ENCODE measurements at places on chromosomes 6 and 20.
A peak's percentile ranks its signal among the peaks of the same experiment; 100 is the strongest.

DNA sequence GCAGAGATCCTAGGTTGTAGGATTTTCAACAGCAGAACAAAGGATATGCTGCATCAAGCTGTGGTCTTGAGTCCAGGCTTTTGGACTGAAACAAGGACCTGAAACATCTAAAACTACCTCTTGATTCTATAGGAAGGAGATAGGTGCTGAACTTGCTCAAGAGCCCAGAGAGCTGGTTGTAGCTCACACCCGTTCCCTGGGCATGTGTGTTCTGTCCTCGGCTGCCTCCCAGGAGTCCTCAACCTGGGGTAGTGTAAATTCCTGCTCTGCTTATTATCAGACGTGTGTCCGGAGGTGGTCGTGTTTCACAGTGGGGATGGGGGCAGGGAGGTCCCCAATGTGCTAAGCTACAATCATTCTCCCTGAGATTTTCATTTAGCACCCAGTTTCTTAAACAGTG is 4.8 kb downstream of the NOP56 start:
- peak; percentile 14 for DNase-seq

GRCh38 chr6:162704001-162704400 is 23.6 kb downstream of the PRKN start:
- no peak for DNase-seq

DNA sequence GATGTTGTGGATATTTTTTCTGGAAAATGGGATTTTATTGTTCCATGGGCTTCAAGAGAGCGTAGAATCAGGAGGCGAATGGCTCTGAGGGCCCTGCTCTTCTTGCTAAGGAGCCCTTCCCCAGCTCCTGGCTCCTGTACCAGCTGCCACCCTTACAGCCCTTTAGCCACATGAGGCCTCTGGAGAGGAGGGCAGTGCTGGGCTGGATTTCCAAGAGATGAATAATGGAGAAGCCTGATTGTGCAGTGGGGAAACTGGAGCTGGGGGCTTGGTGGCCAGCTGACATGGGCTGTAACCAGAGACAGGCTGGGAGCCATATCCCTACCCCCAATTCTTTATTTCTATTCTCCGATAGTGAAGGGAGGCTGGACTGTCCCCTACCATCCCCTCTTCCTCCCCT is 9.2 kb downstream of the LRRC73 start:
- no peak for DNase-seq

DNA sequence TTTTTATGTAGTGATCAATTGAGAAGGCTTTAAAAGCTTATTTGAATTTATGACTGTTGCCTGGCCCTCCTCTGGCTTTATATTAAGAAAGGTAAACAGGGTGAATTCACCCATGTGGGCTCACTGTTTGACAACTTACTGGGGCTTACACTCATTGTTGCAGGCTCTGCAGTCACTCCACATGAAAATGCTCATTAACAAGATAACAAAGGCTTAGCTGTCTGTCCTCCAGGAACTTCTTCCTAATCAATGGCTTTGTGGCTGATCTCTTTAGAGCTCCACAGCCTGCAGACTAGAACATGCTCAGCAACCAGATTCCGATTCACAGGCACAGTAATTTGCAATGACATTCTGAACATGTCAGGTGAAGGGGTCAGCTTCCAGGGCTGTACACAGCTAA is 323.2 kb upstream of the MAN1A1 start:
- no peak for DNase-seq

GRCh38 chr6:87728706-87729105 is 26.7 kb upstream of the AKIRIN2 start:
- no peak for DNase-seq

- DNase-seq, result no peak
Measured at GRCh38 chr6:54595844-54596243, 250.7 kb upstream of the FAM83B start.

DNA sequence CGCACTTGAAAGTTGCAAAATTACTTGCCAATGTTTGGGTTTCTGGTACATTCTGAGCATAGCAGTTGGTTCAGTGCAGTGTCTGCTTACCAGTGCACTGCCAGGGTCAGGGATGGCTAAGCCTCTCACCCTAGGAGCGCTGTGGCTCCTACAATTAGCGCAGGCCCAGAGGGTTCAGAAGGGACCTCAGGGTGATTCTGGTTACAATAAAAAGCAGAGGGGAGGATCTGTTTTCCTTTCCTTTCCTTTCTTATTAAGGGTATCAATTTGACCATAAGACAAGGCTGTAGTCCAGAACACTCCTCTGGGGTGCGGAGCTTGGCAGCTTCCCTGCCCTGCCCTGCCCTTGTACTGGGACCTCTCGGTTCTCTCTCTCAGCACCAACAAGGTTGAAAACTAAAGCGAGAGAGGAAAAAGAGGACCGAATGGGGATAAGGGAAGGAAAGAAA is 2.6 kb downstream of the MAFB start:
- no peak for DNase-seq

GRCh38 chr20:63896264-63897105 is 1.6 kb downstream of the DNAJC5 start:
- DNase-seq, result peak; percentile 49

DNA sequence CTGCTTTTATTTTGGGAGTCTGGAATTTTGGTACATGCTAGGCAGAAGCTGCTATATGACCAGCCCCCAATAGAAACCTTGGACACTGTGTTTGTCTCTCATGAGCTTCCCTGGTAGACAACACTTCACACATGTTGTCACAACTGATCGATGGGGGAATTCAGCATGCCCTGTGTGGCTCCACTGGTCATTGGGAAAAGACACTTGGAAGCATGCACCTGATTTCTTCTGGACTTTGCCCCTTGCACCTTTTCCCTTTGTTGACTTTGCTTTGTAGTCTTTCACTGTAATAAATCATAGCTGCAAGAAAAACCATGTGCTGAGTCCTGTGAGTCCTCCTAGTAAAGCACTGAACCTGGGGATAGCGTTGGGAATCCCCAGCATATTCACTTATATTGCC is 7.9 kb upstream of the WFDC10A start:
- DNase-seq, result no peak

- DNase-seq, result no peak
Measured at GRCh38 chr20:37407019-37407566, 61.2 kb downstream of the SRC start.

- no peak for DNase-seq
Measured at GRCh38 chr6:35047265-35048011, 93.7 kb downstream of the TCP11 start.

DNA sequence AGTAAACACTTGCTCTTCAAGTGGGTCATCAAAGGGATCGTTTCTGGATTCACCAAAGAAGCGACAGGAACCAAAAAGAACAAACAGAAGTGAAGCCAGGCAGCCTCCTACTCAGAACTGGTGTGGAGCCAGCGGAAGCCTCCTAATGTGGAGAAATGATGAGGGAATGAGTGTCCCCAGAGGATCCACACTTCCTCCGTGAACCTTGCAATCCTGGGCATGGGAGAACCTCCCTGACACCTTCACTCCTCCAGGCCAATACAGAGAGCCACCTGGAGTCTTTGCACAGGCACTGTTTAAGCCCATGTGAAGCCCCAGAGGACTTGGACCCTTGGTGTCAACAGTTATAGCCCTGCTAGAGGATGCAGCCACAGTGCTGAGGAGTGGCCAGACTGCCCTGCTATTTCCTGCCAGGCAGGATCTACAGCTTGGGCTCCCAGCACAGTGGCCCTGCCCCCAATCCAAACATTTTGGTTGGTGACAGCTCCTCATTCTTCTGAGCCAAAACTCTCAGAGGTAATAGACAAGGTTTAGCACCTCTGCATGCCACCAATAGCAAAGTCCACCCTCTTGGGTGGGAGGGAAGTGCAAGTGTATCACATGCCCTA is 23.2 kb upstream of the SERINC1 start:
- DNase-seq, result no peak

DNA sequence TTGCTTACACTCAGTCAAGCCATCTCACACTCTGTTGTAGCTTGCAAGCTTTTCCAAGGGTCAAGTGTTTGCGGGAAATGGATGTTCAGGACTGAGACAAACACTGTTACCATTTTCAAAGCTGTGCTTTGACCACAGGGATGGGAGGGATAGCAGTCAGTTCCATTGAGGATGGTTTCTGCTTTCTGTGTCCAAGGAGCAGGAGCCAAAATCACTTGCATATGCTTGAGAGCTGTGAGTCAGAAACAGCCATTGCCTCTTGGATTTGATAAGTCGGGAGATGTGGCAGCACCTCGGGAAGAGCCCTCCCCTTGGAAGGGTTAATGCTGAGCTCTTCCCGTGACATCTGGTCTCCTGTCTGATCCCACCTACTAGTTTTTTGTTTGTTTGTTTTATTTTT is 85.2 kb downstream of the TCP11 start:
- no peak for DNase-seq

DNA sequence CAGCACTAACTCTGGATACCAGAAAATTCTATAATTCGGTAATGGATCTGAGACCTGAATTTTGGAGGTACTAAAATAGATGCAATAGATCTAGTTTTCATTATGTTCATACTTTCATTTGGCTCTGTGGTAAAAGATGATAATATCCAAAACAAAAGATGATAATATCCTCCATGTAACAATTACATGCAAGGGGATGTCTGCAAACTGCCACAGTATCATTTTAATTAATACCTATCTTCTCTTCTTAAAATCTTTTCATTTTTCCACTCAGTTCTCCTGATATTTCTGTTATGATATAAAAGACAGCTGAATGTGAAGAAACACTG is 15.6 kb downstream of the BTN2A1 start:
- DNase-seq, result no peak

GRCh38 chr20:51731731-51732095 is 36.5 kb downstream of the ATP9A start:
- no peak for DNase-seq

DNA sequence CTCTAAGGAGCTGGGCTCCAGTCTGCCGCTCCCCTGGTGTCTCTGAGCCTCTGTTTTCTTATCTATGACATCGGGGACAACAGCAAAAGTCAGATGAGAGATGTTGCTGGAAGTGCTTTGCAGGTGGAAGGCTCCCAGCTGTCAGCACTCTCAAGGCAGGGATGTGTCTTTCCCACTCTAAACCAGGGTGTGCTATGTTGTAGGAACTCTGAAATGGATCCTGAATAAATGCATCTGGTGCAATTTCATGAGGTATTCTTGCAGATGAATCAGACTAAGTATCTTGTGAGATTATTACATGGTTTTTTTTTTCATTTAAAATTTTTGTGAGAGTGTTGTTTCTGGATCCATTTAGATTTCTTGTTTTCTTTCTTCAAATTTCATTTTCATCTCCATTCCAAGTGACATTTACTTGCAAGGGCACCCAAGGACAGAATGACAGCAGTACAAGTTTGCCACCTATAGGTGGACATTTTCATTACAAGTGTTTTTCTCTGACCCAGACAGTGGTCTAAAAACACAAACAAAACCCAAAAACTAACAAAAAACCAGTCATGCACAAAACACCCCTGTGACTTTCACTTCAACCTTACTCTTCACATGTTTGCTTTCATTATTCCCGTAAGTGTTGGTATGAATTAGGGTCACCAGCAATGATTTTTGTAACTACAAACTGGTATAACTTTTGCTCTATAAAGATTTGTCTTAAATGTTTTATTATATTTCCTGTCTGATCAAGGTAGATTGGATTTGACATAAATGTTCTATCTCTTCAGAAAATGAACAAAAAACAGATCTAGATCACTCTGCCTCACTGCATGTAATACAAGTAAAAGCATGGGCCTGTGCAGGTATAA is 14.7 kb upstream of the SIM1 start:
- no peak for DNase-seq

DNA sequence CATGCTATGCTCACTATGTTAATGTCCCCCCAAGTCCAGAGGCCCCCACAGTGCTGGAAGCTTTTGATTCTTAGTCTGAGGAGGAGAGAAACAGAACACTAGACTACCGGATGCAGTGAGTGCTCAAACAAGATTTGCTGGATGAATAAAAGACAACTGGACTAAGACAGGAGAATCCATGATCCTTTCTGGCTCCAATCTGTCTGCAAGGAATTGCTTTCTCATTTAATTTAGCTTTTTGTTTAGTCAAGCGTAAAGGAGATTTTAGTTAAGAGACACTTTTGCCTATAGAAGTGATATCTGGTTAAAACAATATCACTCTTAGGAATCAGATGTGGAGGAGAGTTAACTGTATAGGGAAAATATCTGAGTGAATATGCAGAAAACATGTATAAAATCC is 13.5 kb downstream of the LYRM4 start:
- no peak for DNase-seq

DNA sequence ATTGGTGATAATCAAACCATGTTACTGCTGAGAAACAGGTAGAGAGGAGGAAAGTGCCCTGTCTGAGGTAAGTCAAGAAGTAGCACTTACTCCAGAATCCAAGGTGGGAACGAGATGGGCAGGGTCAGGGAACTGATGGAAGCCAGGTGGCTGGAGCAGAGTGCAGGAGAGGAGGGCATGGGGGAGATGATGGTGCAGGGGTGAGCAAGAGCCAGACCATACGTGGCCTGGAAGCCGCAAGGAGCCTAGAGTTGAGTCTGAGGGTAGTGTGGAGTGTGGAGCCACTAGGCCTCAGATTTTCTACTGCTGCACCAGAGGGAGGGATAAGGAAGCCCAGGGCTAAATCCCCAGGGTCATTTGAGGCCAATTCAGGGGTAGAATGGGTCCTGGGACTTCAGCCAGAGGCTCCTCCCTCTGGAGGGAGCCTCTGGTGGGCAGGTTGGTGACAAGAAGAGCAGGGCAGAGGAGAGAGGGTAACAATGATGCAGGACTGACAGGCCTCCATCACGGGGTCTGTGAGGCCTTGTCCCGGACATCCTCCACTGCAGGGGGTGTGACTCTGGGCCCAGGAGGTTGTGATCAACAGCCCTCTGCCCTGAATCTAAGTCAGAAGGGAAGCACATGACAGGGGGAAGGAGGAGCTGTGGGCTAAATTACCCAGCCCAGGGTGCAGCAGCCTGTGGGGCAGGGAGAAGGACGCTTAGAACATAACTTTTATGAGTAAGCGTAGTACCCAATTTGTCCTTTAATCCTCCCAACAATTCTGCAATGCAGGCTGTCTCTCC is 28.7 kb downstream of the COX4I2 start:
- DNase-seq, result no peak

DNA sequence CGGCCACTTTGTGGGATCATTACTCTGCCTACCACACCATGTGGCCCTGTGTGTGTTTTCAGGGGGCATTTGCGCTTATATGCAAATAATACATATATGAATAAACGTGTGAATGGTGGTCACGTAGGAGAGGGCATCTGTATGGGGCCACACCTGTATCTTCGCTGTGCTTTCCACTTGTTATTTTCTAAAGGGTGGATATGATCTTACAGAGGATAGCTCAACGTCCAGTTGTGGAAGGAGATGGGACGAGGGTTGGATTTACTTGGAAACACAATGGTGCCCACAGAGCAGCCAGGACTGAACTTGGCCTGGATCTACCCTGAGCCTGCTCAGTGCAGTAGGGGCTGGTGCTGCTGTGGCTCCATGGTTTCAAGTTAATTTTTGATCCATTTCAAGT is 93.3 kb downstream of the YTHDF1 start:
- no peak for DNase-seq

GRCh38 chr20:50186987-50187402 is 3.6 kb upstream of the CEBPB start:
- DNase-seq, result no peak

DNA sequence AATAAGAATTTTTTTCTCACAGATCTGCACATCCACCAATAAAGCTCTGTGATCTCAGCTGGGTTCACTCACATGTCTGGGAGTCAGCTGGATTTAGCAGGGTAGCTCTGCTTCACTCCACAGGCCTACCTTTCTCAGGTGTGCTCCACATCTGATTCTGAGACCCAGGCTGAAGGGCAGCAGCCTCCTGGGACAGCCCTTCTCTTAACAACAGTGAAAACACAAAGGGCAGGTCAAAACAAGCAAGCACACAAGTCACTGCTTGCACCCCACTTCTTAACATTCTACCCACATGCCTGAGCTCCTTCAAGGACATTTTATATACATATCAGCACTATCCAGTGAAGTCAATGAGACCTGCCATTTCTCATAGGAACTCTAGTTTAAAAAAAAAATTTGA is 96.0 kb upstream of the MAP3K4 start:
- no peak for DNase-seq

- DNase-seq, result no peak
Measured at GRCh38 chr6:32128751-32129296, 778 bp upstream of the ATF6B start.

Data from stimulated activated naive CD8-positive, alpha-beta T cell treated with anti-CD3 and anti-CD28 coated beads, Interleukin-15, Interleukin-2, amounts not matched to agents 100 U/mL and 50 U/mL, for 24 hours (primary cell).